ENCODE measurements at places on chromosomes 2 and 18.

DNA sequence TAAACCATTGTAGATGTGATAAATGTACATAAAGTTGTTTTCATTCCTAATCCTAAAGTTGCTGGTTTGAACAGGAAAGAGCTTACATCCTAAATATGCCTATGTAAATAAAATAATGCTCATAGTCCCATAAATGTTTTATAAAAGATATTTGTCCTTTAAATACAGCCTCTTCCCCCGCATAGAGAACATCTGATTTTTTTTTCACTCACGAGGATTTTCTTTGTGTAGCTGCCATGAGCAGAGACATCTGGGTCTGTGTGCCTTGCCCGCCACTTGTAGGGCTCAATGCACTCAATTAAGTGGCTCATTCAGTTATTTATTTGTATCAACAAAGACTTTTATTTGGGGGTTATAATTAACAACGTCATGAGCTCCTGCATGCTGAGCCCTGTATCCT is 72.8 kb downstream of the SOWAHC start:
- DNase-seq: no peak

- no peak for DNase-seq
Measured at GRCh38 chr18:8516371-8517250, 92.6 kb upstream of the RAB12 start.

DNA sequence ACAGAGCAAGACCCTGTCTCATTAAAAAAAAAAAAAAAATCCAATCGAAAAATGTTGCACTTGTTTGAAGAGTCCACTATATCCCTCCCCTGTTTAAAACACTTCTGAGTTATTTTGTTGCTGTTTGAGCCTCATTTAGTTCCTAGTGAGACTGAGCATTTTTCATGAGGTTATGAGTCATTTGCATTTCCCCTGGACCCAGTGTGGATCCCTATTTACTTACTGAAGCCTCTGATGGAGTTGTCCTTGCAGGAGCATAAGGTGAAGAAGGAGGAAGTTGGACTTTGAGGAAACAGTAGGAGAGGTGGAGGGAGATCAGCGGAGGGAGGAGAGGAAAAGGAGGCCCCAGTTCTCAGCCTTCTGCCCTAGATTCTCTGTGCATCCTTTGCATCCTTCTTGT is 5.1 kb downstream of the CXCR1 start:
- no peak for DNase-seq

DNA sequence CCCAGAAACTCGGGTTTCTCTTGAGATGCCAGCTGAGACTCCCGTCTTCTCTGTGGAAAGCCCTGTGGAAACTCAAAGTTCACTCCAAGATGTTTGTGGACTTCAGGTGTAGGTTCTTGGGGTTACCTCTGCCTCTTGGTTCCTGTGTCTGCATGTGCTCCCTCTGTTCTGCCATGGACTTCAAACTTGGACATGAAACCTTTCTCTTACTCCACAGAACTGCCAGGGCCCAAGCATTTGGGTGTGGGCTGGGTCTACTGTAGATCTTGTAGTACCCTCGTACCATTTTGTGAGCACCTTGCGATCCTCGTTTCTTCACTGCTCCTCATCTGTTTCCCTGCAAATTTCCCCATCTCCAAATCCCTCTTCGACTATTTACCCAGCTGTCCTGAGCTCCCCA is 175.5 kb downstream of the HAUS1 start:
- no peak for DNase-seq

GRCh38 chr2:239636808-239637207 is 236.0 kb upstream of the HDAC4 start:
- no peak for DNase-seq

DNA sequence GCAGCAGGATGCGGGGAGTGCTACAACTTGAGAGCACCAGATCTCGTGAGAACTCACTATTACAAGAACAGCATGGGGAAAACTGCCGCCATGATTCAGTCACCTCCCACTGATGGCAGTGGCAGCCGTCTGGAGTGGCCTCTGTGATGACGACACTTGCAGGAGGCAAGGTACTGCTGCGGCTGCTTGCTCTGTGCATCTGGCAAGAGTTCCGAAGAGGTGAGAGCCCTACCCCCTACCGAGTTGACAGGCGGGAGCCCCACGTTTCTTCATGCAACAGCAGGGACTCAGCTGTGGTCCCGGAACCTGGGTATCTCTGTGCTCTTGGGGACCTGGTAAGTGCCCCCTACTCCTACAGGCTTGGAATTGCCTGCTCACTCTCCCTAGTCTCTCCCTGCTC is 1672.7 kb upstream of the TMEFF2 start:
- no peak for DNase-seq

- no peak for DNase-seq
Measured at GRCh38 chr2:213696442-213696841, 412.2 kb downstream of the SPAG16 start.

GRCh38 chr2:119123389-119123788 is 35.2 kb downstream of the C1QL2 start:
- DNase-seq: no peak

DNA sequence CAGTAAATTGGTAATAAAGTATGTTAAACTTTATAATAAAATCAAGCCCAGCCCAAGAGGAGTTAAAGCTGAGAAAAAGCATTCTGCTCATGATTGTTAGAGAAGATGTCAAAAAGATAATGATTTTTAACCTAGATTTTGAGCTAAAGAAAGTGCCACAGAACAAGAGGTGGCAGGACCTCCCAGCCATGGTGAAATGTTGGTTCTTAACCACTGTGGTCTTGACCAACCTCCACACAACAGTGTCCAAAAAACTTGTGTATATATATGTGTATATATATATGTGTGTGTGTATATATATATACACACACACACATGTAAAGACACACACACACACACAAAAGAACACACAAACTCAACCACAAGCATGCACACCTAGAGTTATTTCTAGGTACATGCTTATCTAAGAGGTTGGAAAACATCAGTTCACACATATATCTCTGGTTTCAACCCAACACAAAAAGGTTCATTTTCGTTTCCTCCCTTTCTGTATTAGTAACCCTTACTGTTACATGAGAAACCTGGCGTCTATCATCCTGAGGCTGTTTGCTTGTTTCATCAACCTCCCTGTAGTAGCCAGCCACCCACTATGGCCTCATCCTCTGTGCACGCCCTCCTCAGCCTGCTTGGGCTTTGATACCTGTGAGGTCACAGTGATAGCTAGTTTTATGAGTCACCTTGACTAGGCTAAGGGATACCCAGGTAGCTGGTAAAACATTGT is 631.8 kb upstream of the ID2 start:
- no peak for DNase-seq

GRCh38 chr2:218032336-218033171 is 29.8 kb upstream of the TNS1 start:
- DNase-seq: no peak

- DNase-seq: no peak
Measured at GRCh38 chr2:30031184-30031583, 109.8 kb upstream of the ALK start.

DNA sequence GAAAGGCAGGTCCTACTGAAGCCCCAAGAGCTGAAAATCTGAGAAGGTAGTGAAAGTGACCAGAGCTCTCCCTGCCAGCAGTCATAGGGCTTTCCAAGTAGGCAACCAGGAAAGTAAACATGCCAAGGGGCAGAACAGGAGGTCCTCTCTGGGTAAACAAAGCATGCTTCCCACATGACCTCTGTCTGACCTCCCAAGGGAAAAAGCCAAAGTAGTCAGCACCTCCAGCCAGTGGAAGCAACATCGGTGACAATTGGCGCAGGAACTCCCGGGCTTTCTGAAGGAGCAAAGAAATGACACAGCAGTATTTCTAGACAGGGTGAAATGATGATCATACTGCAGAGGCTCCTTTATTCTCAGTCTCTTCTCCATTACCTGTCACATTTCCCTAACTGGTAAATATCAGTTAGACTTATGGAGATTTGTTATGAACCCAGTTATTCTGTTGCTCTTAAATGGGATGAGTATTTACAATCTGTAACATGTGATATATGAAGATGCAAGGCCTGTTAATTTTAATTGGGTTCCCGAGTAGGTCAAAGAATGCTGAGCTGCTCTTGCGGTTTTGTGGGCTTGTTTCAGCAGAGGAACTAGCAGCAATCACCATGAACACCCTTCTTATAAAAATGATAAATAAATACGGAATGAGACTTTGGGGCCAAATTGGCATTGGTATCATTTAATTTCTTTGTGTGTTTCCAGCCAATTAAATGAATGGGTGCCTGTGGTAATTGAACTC is 321.0 kb downstream of the RND3 start:
- DNase-seq: no peak

- DNase-seq: no peak
Measured at GRCh38 chr2:223315813-223316212, 263.8 kb downstream of the KCNE4 start.

DNA sequence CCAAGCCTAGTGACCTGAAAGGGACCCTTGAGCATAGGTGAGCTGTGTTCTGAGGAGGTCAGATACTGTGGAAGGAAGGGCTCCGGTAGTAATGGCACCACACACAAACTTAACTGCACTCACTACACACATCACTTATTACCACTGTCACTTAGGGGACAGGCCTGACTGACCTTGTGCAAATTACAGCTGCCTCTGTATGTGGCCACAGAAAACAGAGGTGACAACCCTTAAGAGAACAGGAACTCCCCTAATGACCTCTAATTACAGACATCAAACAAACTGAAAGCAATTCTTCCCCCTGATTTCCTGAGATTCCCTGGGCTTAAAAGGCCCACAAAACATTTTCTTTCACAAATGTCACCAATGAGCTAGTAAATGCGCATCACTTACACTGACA is 360.6 kb downstream of the RND3 start:
- DNase-seq: no peak

DNA sequence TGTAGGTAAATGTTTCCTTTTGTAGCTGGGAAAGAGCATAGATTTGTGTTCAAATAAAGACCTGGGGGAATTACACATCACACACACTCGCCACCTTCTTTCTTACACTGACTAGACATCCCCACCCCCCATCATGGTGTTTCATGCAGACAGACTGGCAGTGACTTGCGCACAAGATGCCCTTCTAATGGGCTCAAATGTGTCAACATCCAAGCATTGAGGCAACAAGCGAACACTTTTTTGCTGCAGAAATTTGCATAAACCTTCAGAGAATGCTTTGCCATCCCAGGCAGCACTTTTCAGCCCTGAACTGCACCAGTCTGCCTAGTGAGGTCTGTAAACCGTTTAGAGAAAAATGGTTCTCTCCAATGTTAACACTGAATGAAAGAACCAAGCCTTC is 4.5 kb downstream of the HOXD8 start:
- DNase-seq: no peak

GRCh38 chr2:121521359-121521758 is 9.3 kb upstream of the RNU4ATAC start:
- DNase-seq: no peak

GRCh38 chr2:36255863-36256262 is 99.7 kb upstream of the CRIM1 start:
- no peak for DNase-seq

- no peak for DNase-seq
Measured at GRCh38 chr2:67389286-67389685, 7.8 kb upstream of the ETAA1 start.

GRCh38 chr18:38256366-38256765 is 690.8 kb upstream of the CELF4 start:
- DNase-seq: no peak

DNA sequence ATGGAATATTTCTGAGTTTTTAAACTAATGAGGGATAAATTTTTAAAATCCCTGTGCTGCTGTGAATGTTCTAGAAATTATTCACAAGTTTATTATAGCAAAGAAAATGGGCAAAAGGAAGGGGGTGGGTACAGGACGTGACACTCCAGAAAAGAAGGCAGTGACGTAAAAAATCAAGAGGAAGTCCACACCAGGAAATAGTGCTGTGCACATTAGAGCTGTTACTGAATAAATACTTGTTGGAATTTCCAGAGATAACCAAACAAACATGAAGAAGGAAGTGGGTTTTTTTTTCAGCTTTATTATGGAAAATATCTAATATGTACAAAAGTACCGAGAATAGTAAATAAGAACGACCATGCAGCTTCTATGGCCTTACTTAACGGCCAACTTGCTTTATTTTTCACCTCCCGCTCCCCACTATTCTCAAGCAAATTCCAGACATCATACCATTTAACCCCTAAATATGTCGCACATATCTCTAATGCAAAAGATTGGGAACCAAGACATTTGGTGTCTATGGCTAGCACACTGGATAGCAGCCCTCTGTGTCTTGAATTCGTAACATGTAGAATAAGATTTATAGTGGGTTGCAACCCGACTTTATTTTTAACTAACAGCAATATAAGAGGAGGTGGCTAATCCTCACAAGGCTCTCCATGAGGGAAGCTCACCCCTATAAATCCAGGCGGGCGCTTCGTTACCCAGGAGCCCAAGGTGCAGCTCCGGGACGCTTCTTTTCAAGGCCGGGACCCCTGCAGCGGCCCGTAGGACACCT is 580 bp upstream of the NDUFV2 start:
- DNase-seq: no peak

- DNase-seq: no peak
Measured at GRCh38 chr2:3110994-3111666, 266.5 kb downstream of the EIPR1 start.

DNA sequence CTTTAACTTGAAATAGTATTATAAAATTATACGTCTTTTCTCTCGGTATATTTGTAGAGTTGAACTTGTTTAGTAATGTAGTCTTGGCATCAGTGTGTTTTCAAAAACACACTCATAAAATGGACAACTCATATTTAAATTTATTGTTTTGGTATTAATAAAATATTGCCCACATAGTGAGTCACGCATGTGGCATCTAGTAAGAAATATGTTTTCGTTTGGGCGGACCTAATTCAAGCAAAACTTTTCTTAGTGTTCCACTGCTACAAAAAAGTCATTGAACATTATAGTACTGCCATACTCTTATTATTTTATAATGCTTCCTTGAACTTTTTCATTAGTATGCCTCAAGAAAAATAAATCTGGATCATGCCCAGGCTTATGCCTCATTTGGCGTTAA is 31.1 kb upstream of the FAM237A start:
- DNase-seq: no peak

- no peak for DNase-seq
Measured at GRCh38 chr2:126880817-126881216, 17.9 kb upstream of the TEX51 start.

DNA sequence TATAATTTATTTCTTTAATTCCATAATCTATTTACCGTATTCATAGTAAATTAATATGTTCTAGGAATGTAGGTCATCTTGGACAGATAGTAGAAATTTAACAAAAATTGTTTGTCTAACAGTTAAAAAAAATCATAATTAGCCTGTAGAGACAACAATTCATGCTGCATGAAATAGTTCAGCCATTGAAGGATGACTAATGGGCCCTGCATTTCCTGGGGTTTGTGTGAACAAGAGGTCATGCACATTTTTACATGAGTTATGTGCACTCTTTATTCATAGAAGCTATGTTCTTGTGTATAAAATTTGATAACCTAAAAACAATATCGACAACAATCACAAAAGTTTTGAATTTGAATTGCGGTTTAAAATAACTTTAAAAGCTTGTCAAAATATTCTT is 1663.6 kb downstream of the SUCLG1 start:
- DNase-seq: no peak

DNA sequence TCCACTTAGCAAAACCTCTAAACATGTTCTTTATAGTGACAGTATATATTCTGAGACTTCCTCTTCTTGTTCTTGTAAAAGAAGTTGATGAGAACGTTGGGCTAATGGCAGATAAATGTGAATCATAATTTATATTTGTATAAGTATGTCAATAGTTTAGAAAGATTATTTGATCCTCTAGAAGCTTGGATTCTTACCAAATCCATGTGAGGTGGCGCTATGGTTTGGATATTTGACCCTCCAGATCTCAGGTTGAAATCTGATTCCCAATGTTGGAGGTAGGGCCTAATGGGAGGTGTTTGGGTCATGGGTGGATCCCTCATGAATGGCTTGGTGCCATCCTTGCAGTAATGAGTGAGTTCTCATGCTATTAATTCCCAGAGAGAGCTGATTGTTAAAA is 29.8 kb upstream of the SCN1A start:
- no peak for DNase-seq

GRCh38 chr2:120669121-120669952 is 66.3 kb upstream of the GLI2 start:
- no peak for DNase-seq
